Neural cell (in vitro differentiated cells): ENCODE measurements at places on chromosomes 2 and 18. TPM values are rescaled to one million over a fixed set of nuclear protein-coding genes. Genes with fewer than 3 reads are reported as not detected.

SRD5A2 gene
- 0.11 and 0.26 TPM in 2 replicates for polyA plus RNA-seq

SCLY gene
- polyA plus RNA-seq: 15.9 and 16.4 TPM in 2 replicates

LOXHD1 gene
- polyA plus RNA-seq: not detected in 2 replicates

TTR gene
- polyA plus RNA-seq: not detected in 2 replicates

SLC4A5 gene
- 3.2 and 3.9 TPM in 2 replicates for polyA plus RNA-seq

SP140 gene
- polyA plus RNA-seq: 0.38 and 0.74 TPM in 2 replicates

SLC9A4 gene
- polyA plus RNA-seq: 0.06 and 0.15 TPM in 2 replicates

CPLX4 gene
- polyA plus RNA-seq: not detected in 2 replicates

GPR39 gene
- 0.90 and 1.1 TPM in 2 replicates for polyA plus RNA-seq

ST3GAL5 gene
- 55.6 and 58.1 TPM in 2 replicates for polyA plus RNA-seq

FER1L5 gene
- polyA plus RNA-seq: 0.28 and 0.30 TPM in 2 replicates

RNU2-63P gene
- not detected in 2 replicates for polyA plus RNA-seq

BCL11A gene
- 44.0 and 54.2 TPM in 2 replicates for polyA plus RNA-seq

WDR75 gene
- polyA plus RNA-seq: 62.5 and 67.3 TPM in 2 replicates

ACMSD gene
- polyA plus RNA-seq: not detected in 2 replicates

METTL4 gene
- polyA plus RNA-seq: 12.0 and 12.7 TPM in 2 replicates

NTSR2 gene
- not detected in 2 replicates for polyA plus RNA-seq

IFIH1 gene
- polyA plus RNA-seq: not detected in 2 replicates

ALS2 gene
- polyA plus RNA-seq: 26.3 and 26.6 TPM in 2 replicates

TNFAIP6 gene
- not detected in 2 replicates for polyA plus RNA-seq

NOL4 gene
- polyA plus RNA-seq: 61.0 and 72.0 TPM in 2 replicates

CCDC102B gene
- polyA plus RNA-seq: 6.5 and 8.7 TPM in 2 replicates

STAT4 gene
- polyA plus RNA-seq: 3.7 and 5.1 TPM in 2 replicates

TEX44 gene
- polyA plus RNA-seq: not detected in 2 replicates

CLEC4F gene
- polyA plus RNA-seq: not detected in 2 replicates

CAPN13 gene
- not detected in 2 replicates for polyA plus RNA-seq

ZEB2 gene
- polyA plus RNA-seq: 1.6 and 2.2 TPM in 2 replicates

GPAT2 gene
- polyA plus RNA-seq: not detected in 2 replicates

CD207 gene
- polyA plus RNA-seq: not detected in 2 replicates
